ENCODE measurements at places on chromosomes 11 and 22.

- DNase-seq: no peak
Observed at GRCh38 chr11:75308116-75308515, 43.3 kb downstream of the ARRB1 start.

GRCh38 chr11:48154151-48154550 lies 62.5 kb upstream of the OR4B1 start:
- DNase-seq: no peak

DNA sequence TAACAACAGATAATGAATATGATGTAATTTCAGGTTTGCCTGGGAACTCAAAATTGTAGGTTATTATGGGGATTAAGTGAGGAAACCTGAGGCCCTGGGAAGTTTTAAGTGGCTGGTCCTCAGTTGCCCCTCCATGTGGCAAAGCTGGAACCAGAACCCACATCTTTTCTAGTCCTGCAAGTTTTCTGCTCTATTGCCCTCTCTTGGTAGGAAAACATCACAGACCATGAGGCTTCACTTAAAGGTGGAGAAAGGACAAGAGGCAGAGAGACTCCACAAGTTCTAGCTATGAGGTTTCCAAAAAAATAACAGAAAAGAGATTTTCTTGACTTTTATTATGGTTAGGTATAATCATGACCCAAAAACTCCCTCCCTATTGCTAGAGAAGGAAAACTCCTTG lies 115.5 kb upstream of the DDI1 start:
- no peak for DNase-seq

GRCh38 chr11:22875869-22876473 lies 15.7 kb upstream of the CCDC179 start:
- DNase-seq: peak; percentile 6

DNA sequence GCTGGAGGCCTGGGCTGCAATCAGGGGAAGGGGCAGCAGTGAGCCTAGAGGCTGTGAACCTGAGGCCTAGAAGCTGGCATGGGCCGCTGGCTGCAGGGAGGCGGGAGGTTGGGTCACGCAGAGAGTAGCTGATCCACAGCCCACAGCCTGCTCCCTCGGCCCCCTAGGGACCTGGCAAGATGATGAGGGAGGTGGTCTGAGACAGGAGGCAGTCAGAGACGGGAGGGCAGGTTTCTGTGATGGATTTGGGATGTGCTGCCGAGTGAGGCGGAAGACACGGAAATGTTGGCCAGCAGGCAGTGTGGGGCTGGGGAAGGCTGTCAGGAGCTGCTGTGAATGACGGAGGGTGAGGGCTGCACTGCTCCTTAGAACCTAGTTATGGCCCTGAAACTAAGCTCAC lies 22.7 kb downstream of the LRFN4 start:
- DNase-seq: no peak

DNA sequence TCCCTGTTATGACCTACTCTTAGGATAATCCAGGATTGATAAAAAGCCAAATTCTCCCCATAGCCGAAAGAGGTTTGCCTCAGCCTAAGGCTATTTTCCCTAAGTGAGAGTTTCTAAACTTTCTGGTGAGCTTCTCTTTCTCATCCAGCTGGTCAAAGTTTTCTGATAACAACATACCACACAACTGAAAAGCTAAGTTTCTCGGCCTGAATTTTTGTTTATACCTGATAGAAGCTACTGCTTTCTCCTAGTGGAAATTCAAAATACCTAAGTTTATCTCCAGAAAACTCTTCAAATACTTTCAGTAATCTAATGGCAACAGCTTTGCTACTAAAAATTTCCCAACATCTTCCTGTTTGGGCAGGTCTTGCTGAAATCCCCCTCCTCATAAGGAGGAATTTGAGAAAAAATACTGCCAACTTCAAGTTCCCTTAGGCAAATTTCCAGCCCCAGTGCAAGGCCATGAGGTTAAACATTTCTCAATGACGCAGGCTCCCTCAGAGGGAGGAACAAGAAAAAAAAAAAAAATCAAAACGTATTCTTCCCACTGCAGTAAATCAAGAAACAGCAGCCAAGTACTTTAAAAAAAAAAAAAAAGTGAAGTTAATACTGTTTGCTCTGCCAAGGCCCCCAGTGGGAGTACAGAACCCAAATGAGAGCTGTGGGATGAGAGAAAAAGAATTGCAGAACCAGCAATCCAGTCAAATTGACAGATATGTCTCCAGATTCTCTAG lies 127.0 kb downstream of the MRTFA start:
- DNase-seq: no peak

- no peak for DNase-seq
Observed at GRCh38 chr11:132993991-132994502, 538.3 kb downstream of the OPCML start.

GRCh38 chr22:31148488-31148887 lies 8.2 kb upstream of the PLA2G3 start:
- no peak for DNase-seq

DNA sequence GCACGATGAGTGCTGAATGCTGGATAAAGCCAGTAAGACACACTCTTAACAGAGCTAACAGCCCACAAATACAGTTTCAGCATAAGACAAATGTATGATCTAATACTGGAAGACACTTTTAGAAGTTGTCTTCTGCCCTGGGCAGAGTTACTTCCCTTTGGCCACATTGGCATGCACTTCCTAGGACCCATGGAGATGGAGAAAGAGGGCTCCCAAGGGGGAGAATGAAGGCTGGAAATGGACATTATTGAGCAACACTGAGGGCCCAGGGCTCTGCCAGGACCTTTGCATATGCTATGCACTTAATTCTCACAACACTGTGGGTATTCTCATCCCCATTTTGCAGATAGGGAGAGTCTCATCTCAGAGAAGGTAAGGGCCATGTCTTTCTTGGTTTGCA lies 123.1 kb downstream of the ADAMTS15 start:
- DNase-seq: no peak

DNA sequence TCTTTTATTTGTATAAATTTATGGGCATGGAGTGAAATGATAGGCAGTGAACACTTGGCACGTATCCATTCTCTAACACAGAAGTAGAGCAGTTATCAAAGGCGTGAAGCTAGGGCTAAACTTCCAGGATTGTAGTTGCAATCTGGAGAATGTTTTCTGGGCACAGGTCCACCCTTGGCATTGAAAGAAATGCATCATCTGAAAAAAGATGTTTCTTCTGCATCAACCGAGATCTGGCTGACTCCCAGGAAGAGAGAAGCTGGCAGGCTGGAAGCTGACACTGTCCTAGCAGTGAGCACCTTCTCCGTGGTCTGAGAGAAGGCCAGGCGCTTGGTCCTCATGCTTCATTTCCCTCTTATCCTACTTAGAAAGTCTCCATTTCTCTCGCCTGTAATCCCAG lies 600.0 kb downstream of the BRD1 start:
- no peak for DNase-seq

DNA sequence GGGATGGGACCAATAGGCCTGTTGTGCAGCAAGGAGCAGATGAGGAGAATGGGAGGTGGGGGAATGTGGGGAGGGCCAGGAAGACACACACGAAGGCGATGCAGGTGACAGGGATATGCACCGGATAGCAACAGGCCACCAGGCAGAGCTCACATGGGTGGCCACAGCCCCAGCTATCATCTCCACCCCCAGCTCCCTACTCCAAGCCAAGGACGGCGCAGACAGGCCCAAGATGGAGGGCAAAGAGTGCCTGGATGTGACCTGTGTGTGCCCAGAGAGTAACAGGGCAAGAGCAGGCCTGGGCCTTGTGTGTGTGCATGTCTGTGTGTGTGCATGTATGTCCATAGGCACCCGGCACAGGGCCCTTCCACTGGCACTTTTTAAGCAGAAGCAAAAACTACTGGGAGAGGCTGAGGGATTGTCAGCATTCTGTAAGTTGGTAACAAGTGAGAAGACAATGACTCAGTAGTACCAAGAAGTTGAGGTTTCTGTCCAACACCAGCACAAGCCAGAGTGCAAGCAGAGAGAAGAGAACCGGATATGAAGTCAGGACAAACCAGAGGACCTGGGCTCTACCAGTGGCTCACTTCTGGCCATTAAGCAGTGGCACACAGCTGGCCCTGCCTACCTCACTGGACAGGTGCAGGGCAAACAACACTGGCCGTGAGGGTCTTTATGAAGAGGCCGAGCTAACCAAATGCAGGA lies 36.4 kb downstream of the NRXN2 start:
- DNase-seq: no peak

DNA sequence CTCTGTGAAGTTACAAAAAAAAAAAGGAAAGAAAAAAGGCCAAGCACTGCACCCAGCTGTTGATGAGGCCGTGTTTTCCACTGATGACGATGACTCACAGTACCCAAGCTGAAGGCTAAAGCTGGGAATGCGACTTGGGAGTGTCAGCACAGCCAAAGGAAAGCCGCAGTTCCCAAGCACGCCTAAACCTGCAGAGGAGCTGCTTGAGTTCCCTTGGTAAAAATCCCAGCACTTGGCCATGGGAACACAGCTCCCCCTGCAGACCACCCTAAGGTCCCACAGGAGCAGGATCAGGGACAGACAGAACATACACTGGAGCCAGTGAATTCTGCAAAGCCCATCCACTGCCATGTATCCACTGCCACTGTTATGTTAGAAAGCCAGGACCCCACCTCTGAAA lies 39.9 kb downstream of the SERGEF start:
- DNase-seq: no peak

DNA sequence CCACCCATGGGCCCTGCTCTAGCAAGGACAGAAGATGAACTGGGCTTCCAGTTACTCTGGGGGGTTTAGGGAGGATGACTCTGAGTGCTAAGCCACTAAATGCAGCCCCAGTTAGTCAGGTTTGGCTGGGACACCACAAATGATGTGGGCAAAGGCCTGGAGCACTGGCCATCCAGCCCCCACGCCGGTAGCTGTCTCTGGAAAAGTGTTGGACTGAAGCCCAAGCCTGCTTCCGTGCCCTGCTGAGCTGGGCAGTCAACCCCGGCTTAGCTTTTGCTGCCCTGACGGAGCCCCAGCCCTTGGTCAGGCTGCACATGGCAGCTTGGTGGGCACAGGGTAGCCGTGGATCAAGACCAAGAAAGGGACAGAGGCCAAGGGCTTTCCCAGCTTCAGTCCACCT lies 5.7 kb upstream of the GSTP1 start:
- no peak for DNase-seq

DNA sequence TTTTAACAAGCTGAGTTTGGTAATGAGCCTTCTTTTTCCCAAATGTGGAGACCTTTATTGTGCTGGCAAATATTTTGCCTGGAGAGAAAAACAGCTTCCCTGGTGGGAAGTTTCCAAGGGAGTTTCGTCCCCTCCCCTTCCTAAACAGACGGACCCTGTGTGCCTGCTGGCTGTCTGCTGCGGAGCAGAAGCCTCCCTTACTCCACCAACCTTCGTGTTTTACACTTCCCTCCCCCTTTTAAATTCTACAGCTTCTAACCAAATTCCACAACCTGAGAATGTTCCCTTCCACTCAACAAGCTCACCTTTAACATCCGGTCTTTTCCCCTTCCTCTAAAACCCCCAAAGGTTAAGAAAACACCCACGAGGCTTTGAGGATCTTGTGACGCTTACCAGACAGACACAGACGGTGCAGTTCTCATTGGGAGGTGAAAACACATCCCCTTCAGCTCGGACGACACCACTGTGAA lies 17.1 kb downstream of the VWCE start:
- no peak for DNase-seq

DNA sequence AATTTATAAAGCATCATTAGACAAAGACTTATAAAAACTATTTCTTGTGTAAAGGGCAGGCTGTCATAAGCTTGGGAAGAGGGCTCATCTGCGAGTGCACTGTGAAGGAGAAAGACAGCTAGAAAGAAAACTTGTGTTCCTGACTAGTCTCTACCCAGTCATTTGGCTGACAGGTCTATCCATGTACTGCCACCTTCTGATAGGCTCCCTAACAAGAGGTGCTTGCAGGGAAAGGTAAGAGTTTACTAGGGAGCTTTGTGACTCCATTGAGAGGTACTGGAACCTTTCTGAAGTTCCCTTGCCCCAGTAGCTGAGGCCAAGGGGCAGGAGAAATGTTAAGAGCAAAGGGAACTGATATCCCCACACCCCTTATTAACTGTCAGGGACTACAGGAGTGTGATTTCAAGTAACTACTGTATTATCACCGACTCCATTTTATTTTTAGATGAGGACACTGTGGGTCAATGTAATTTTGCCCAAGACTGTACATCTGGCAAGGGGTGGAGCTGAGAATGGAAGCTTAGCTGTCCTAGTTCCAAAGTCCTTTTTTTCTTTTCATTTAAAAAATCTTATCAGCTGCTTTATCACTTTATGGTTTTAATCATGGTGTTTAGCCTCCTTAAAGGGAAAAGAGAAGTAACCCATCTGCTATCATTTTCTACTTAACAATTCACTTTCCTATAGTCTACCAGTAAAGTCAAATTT lies 129.4 kb downstream of the ARHGAP20 start:
- no peak for DNase-seq

- DNase-seq: peak; percentile 22
Observed at GRCh38 chr11:1335811-1336761, 26.7 kb upstream of the TOLLIP start.

- no peak for DNase-seq
Observed at GRCh38 chr22:38177926-38178604, 3.6 kb downstream of the PLA2G6 start.

DNA sequence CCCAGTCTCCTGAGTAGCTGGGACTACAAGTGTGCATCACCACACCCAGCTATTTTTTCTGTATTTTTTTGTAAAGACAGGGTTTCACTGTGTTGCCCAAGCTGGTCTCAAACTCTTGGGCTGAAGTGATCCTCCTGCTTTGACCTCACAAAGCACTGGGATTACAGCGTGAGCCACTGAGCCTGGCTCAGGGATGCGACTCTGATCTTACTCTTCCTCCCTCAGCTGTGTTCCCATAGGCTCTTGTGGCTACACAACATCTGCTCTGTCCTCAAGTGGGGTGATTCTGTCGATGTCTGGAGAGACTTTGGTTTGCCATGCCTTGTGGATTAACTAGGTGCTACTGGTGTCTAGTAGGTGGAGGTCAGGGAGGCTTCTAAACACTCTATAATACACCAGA lies 127.0 kb upstream of the SERPIND1 start:
- DNase-seq: no peak

- no peak for DNase-seq
Observed at GRCh38 chr11:95360377-95361075, 129.5 kb upstream of the SESN3 start.

- DNase-seq: no peak
Observed at GRCh38 chr11:116829525-116830183, at the start of gene APOC3. TSS of gene APOC3 (plus strand) at chr11:116829907. CDS start at chr11:116830583, 676 bp downstream.

- no peak for DNase-seq
Observed at GRCh38 chr11:100731471-100731870, 44.4 kb downstream of the ARHGAP42 start.

GRCh38 chr11:78354408-78355308 lies 63.0 kb downstream of the GAB2 start:
- no peak for DNase-seq

Data from stimulated activated CD4-positive, alpha-beta T cell treated with anti-CD3 and anti-CD28 coated beads, TNF-alpha, amount 100 ng/mL, for 1 hour (primary cell).